Stimulated activated CD4-positive, alpha-beta T cell treated with anti-CD3 and anti-CD28 coated beads, TNF-alpha, amount 100 ng/mL, for 1 hour (primary cell): ENCODE measurements at places on chromosomes 1 and 21.

GRCh38 chr1:9345922-9346321 lies 53.2 kb downstream of the SPSB1 start:
- DNase-seq, result no peak

GRCh38 chr1:157404614-157405013 lies 147.7 kb downstream of the FCRL5 start:
- DNase-seq, result no peak

DNA sequence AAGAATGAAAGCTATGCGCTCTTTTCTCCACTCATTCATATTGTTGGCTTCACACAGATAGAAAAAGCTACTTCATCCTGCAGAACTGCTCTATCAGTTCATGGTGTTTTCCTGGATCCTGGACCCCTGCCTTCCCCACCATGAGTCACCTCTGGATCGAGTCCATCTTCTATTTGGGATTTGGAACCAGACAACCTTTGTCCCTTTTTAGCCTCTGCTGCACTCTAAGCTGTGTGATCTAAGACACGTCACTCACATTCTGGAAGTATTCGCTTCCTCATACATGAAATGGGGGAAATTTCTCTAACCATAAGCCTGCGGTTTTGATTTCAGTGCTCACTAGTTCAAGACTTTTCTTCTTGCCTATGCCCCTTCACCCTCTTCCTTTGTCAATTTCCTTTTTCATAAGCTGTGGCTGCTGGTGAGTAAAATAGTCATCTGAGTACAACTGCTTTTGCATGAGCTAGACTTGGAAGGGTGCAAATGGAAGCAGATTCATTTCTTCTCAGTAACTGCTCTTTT lies 14.1 kb upstream of the DEGS1 start:
- no peak for DNase-seq

DNA sequence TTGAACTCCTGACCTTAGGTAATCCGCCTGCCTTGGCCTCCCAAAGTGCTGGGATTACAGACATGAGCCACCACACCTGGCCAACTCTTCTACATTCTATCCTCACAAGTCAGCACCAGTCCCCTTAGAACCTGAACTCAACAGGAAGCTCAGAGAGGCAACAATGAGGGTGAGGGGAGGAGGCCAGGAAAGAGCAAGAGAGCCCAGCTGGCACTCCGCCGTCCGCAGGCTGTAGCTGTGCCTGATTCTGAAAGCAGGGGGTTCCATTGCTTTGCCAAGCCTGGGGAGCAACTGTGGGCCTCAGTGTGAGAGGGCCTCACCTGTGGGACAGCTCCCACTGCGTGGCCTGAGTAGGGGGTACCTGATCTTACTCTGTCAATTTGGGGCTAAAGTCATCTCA lies 18.7 kb downstream of the STK40 start:
- no peak for DNase-seq

- no peak for DNase-seq
Observed at GRCh38 chr1:217911908-217912307, 280.8 kb downstream of the SPATA17 start.

DNA sequence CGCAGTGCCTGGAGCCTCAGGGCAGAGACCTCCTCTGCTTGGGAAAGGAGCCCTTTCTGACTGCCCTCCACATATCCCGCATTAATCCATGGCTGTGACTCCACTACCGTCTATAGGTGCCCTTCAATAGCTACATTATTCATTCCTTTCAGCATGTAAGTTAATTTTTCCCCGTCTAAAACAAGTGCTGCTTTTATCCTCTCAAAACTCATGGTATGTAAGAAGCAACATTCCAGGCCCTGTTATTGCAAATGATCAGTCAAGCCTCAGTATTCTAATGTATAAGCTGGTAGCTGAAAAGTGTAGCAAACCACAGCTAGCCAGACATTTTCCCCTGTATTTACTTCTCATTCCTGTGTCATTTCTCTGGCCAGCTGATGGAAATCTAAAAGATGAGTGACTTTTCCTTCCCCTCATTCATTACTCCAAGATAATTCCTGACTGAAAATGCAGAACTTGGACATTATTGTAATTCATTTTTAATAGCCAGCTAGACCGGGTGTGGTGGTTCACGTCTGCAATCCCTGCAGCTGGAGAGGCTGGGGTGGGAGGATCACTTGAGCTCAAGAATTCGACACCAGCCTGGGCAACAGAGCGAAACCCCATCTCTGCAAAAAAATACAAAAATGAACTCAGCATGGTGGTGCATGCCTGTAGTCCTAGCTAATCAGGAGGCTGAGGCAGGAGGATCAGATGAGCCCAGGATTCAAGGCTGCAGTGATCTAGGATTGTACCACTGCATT lies 88.5 kb upstream of the SOD1 start:
- no peak for DNase-seq

DNA sequence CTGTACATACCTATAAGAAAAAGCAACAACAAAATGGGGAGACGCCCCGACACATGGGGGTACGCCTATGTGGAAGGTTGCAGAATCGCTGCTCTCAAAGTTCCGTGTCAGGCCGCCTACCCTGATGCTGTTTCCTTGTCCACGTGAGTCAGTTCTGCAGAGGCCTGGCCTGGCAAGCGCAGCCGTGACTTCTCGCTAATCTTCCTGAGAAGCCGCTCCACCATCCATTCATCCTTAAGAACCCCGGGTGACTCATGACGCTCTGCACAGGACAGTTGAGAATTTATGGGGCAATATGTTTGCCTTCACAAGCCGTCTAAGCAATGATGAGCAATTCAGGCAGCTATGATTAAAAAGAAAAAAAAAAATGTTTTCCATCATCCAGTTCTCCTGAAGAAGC lies 122.3 kb upstream of the TMPRSS2 start:
- DNase-seq, result no peak

- no peak for DNase-seq
Observed at GRCh38 chr1:116287341-116288200, 85.5 kb upstream of the ATP1A1 start.

- no peak for DNase-seq
Observed at GRCh38 chr1:6962478-6962995, 177.3 kb downstream of the CAMTA1 start.

DNA sequence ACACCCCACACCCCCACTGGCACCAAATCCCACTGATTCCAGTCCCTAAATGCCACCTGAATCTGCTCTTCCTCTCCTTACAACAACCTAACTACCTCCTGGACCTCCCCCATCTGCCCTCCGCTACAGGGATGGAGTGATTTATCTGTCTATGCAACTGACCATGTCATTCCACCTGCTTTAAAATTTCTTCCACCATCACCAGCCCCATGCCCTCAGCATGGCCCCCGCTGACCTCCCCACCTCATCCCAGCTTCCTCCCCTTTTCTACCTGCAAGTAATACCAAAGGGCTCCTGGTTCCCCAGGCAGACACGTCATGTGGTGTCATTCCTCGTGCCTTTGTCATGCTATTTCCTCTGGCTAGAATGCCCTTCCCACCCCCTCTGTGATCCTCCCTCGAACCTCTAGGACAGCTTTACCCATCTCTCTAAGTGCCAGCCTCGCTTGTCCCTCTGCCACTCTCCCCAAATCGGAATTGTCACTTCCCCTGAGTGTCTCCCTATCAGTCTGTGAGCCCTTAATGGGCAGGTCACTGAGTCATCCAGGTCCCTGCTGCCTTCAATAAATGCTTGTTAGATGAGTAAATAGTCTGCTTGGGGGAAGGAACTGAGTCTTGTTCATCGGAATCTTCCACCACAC lies 3.7 kb downstream of the GJB4 start:
- no peak for DNase-seq

GRCh38 chr1:192053531-192053971 lies 104.7 kb upstream of the RGS18 start:
- no peak for DNase-seq

DNA sequence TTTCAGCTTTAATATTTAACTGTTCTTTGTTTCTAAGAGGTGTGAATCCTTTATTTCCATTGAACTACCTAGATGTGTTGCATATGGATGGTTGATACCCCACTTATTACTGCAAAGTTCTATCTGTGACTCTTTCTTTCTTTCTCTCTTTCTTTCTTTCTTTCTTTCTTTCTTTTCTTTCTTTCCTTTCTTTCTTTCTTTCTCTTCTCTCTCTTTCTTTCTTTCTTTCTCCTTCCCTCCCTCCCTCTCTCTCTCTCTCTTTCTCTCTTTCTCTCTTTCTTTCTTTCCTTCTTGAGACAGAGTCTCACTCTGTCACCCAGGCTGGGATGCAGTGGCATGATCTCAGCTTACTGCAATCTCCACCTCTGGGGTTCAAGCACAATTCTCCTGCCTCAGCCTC lies 34.1 kb downstream of the GABPB2 start:
- no peak for DNase-seq

DNA sequence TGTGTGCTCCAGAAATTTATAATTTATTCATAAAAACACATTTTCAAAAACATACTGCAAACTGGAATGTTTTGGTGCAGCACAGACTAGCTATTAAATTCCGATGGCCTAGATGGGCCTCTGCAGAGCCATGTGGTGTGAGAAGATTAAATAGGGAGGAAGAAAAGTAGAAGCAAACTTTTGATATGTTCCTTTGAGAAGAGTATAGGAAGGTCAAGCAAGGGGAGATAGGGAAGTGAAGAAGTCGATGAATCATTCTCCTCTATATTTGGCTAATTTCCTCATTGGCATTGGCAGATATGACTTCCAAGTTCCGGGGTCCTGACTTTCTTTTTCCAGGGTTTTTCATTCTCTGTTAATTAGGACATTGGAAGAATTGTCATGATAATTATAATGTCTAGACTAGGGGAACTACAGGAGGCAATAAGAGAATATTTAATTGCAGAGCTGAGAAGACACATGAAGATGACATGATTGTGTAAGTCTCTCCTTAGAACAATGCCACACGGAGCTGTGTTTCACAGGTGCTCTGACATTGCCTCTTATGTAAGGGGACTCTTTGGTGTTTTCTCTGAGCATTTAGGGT lies 19.3 kb upstream of the ZNF326 start:
- DNase-seq, result no peak

DNA sequence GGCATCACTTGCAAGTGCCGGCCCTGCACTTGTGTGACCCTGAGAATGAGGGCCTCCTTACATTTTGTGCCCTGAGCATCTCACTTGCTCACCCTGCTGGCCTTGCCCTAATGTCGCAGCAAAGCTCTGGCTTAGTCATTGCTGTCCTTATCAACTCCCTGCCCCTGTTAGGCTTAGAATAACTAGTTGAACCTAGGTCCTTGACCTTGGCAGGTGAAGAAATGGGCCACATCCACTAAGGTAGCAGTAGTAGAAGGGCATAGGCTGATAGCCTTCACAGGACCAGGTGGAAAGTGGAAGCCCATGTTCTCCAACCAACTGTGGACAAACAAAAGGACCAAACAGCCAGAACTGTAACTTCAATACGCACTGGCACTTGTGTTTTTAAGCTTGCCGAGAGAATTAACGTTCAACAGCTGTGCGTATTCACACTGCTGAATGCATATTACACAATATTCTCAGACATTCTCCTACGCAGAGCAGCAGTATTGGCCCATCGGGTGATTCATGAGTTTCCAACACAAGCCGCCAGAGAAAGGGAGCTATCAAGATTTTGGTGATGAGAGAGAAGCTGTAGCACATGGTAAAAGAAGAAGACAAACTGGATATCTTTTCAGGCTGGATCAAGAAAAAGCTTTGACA lies 27.7 kb upstream of the PTGFRN start:
- DNase-seq, result peak; percentile 4

GRCh38 chr1:210143465-210144062 lies 89.0 kb upstream of the SERTAD4 start:
- no peak for DNase-seq

DNA sequence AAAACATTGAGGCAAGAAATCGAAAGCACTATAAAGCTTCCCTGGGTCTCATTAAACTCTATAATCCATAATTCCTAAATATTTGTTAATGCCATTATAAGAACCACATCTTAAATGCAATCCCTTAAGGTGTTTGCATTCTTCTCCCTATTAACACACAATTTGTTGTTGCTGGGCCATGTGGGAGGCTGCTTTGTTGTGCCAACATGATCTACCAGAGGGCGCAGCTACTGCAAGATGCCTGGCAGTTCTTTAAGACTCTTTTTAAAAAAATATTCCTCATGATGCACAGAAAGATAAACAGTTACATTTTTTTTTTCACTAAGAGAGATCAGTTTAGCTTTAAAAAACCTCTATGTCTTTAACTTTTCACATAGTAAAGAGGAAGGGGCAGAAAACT lies 39.0 kb upstream of the BCAS2 start:
- DNase-seq, result no peak

- no peak for DNase-seq
Observed at GRCh38 chr1:33180911-33181890, 642 bp downstream of the TRIM62 start.

- no peak for DNase-seq
Observed at GRCh38 chr1:34511802-34512201, 243.0 kb upstream of the GJB5 start.

- DNase-seq, result no peak
Observed at GRCh38 chr1:64917328-64917861, 49.0 kb downstream of the JAK1 start.
